Pulmonary artery endothelial cell (primary cell): ENCODE measurements at places on chromosomes 3 and 15.

DNA sequence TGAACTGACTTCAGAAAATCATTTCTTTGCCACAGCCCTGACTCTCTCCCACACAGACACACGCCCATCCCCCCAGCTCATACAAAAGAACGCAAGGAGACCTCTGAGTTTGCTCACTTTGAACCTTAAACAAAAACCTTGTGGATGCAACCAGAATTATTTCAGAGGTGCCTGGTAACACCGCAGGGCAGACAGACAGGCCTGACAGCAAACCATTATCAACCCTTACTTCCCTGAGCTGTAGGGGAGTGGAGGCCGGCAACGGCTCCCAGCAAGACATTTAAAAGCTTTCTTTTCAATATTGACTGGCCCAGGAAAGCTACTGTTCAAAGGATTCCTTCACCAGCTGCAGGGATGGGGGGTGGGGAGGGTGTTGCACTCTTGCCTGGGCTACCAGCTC is 2.0 kb upstream of the EFCC1 start:
- no peak for DNase-seq

GRCh38 chr15:25451501-25451900 is 12.7 kb upstream of the UBE3A start:
- no peak for DNase-seq

- no peak for DNase-seq
These were observed 145.1 kb downstream of the NFKBIZ start for GRCh38 chr3:101994386-101994785.

- no peak for DNase-seq
These were observed 180.1 kb downstream of the RORA start for GRCh38 chr15:61049028-61049427.

GRCh38 chr3:72339670-72340030 is 508.6 kb downstream of the SHQ1 start:
- DNase-seq = no peak

- DNase-seq = no peak
These were observed 194.1 kb downstream of the MEX3B start for GRCh38 chr15:81851757-81852156.

DNA sequence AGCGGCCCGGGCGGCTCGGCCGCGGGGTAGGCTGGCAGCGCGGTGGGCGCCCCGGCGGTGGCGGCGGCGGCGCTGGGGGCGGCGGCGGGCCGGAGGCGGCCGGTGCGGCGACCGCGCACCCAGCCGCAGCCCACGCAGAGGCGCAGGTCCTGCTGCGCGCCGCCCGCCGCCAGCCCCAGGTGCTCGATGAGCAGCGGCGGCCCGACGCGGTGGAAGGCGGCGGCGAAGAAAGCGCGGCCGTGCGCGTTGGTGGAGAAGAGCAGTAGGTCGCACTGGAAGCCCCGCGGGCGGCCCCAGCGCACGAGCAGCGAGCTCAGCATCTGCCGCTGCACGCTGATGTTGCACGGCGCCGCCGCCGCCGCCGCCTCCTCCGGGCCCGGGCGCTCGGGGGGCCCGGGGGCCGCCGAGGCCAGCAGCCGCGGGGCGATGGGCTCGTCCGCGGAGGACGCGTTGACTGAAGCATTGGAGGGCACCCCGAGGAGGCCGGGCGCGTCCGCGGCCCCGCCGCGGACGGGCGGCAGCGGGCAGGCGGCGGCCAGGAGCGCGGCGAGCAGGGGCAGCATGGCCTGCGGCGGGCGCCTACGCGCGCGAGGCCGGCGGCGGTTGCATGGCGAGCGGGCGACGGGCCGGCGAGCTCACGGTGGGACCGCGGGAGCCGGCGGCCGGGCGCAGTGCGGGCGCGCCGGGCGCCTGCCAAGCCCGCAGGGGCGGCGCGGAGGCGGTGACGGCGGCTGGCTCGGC is 452 bp downstream of the TMEM158 start:
- DNase-seq = no peak

DNA sequence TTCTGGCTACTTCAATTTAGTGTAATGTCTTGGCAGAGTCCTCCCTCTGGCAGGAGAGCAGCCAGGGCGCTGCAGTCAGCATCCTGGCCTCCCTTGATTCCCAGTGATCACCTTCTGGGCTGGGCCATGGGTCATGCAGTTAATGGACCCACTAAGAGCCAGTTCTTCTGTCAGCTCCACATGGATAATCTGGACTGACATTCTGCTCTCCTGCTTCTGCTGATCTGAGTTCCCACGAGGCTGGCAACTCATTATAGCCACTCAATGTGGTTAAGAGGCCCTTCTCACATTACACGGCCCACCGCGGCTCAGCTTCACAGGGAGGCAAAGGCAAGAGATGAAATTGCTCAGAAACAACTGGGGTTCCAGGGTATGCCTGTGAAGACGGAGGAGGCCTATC is 94.0 kb downstream of the WDR76 start:
- no peak for DNase-seq

GRCh38 chr3:186798239-186798874 is 7.9 kb downstream of the RFC4 start:
- no peak for DNase-seq

GRCh38 chr3:174440253-174440701 is 418.9 kb upstream of the NAALADL2 start:
- no peak for DNase-seq

DNA sequence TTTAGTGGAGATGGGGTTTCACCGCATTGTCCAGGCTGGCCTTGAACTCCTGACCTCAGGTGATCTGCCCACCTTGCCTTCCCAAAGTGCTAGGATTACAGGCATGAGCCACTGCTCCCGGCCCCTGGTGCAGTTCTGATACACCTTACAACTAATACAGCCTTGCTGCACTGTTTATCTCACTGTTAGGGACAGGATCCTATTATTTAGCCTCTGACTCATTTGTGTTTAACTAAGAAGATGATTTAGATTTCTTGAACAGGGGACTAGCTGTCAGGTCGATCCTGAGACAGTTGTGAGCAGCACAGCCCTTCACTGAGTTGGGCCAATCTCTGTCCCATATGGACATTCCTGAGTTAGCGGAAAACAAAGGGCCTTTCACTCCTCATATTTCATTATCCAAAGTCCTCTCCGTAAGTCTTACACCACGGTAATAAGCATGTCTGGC is 19.2 kb downstream of the GYG1 start:
- DNase-seq = no peak

GRCh38 chr3:45082142-45082538 is 56.0 kb downstream of the CLEC3B start:
- DNase-seq = no peak

- no peak for DNase-seq
These were observed 57.6 kb upstream of the CHRM5 start for GRCh38 chr15:33910741-33911140.

DNA sequence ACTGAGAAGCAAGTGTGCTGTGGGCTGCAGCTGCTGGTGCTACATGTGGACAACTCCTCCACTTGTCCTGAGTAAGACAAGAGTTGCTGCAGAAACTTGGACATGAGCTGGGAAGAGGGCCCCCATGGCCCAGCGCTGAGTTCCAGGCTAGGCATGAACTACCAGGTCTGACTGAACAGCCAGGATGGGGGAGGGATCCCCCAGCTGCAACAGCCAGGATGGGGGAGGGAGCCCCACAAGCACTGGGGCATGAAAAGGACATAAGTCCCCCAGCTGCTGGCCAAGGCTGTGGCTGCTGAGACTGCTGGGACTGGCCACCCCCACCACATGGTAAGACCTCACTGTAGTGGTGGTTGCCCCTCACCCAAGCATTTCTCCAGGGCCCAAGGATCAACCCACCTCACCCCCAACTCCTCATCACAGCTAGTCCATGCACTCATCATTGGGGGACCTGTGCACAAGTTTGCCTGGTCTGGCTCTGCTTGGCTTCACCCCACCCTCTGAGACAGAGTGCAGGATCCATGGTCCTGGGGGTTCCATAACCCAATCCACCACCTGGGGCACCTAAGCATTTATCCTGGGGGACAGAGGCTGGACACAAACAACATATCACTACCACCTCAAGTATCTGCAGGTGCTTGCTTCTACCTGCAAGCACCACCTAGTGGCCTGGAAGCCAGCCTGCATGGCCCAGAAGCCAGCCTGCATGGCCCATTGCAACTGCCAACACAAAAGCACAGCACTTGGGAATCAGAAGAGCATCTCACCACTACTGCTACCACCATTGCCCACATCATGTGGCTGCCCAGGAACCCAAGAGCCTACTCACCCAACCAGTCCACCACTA is 84.5 kb upstream of the STT3B start:
- no peak for DNase-seq

- no peak for DNase-seq
These were observed 67.8 kb upstream of the PPP2R3A start for GRCh38 chr3:135897715-135898114.

GRCh38 chr3:169512991-169513390 is 150.5 kb downstream of the MECOM start:
- DNase-seq = no peak

GRCh38 chr15:88830016-88830415 is 26.8 kb downstream of the ACAN start:
- no peak for DNase-seq

DNA sequence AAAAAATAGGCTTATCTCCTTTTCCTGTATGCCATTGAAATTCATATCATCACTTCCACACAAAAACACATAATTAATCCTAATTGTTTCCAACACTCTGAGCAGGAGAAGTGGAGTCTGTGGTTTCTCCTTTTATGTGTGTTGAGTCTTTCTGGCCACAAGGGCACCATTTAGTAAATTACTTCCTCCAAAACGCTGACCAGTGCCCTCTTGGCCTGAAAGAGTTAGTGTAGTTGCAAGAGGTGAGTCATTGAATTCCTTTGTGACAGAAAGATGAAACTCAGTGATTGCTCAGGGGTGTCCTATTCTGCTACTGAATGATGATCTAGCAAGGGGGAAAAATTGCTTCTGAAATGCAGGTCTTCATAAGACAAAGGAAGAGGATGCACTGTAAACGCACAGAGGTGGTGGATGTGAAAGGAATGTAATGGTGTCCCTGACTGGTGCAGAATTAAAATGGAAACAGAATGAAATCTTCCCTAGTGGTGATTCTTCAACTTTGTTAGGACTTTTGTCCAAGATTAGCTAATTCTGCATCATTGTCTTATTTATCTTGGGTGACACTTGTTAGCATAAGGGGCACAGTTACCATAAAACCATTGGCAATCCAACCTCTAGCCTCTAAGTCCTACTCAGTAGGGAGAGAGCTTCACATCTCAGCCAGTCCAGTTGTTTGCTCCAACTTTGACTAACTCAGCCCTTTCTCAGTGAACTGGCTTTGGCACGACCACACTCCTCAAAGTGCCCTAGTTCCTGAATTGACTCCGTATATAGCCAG is 208.4 kb upstream of the NANOGP8 start:
- DNase-seq = peak; percentile 52

- no peak for DNase-seq
These were observed 75.0 kb downstream of the MAGEF1 start for GRCh38 chr3:184636741-184637316.

DNA sequence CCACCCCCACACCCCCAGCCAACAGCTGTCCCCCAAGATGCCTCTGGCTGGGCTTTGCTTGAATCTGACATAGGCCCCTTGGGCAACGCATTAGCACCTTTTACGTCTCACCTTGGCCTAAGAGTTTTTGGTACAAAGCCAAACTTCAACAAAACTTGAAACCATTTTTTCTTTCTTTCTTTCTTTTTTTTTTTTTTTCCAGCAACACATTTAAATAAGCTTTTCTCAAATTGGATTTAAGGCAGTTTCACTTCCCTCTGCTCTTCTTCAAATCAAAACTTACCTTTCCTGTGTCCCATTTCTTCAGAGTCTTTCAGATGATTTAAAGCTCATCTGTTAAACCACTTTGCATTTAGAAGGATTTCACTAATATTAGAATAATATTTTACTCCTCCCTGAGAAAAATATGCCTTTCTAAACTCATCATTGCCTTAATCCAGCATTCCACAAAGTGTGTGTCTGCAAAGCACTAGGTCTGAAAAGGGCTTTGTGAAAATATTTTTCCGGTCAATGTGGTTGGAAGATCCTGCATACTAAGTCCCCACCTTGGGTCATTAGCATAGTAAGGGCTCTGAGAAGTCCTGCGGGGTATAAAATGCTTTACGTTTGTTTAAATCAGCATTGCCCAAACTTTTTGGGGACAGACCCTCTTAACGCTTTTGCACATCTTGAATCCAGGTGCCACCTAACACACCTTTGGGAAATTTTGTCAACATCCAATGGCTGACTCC is 217.0 kb downstream of the TLE3 start:
- DNase-seq = no peak

- no peak for DNase-seq
These were observed 369.7 kb upstream of the PROK2 start for GRCh38 chr3:72154391-72155335.

DNA sequence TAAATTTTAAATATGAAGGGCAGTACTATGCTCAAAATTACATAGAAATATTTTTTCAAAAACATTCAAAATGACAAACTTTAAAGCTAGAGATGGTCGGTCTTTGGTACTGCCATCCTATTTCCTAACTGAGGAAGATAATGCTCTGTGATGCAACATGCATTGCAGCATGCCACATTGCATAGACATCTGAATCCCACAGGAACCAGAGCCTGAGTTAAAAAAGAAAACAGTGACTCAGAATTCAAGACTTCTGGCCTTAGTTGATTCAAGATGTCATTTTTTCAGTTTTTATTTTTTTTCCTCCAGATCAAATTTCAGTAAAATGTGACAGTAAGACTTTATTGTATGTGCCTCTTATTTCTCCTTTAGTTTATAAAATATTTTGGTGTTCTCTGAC is 33.1 kb downstream of the TP63 start:
- DNase-seq = no peak

GRCh38 chr15:32668942-32669341 is 27.4 kb downstream of the SCG5 start:
- no peak for DNase-seq

DNA sequence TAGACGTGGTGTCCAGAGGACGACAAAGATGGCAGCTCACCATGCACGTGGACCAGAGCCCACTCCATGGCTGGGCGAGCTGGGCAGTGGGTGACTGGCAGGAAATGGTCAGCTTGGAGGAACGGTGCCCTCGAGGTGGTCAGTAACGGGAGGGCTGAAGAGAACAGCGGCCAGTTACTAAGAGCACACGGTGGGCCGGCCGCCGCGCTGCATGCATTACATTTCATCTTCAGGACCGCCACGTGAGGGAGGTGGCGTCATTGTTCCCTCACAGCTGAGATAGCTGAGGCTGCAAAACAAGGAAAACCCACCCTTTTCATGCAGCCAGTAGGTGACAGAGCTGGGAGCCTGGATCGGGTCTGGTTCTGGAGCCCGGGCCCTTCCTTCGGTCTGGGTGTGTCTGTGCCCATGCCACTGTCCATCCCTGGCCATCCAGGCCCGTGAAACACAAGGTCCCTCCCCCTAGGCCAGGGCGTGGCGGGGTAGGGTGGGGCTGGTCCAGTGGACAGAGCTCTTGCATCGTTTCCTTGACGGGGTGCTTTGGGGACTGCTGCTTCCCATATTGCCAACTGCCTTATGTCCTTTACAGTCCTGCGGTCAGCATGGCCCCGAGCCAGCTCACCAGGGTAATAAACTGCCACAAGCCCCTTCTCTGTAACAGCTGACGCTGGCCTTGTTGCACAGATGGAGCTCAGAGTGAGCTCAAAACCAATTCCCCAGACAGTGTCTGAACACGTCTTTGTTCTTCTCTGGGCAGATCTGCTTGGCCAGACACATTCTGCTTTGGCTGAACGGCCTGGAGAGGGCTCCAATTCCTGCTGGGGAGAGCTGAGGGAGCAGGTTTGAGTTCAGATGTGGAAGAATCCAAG is 51.8 kb downstream of the RGMA start:
- DNase-seq = no peak

- no peak for DNase-seq
These were observed 76.0 kb downstream of the TMCO5A start for GRCh38 chr15:38010395-38010794.
